ENCODE measurements at places on chromosomes 2 and 18.

DNA sequence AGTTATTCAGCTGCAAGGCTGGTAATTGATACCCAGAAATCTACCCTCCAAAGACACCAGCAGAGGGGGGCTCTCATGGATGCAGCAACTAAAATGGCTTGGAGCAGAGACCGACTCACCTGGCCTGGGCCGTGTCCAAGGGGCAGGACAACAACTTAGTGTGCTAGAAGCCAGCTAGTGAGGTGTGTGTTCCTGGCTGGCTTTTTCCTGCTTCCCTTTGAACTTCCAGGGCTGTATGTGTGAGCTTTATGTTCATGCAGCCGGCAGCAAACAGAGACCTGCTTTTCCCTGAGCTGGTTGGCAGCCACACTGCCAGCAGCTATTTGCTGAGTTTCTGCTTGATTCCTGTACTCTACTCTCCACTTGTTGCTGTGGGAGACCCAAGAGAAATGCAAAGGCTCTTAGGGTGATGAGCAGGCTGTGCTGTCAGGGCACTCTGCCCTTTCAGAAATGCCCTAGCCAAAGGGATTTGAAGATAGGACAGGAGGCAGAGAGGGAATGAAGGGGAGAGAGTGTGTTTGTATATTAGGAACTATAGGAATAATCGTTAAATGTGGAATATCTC lies 23.7 kb upstream of the GRP start:
- no peak for DNase-seq

- DNase-seq = no peak
These were observed 55.5 kb downstream of the SGPP2 start for GRCh38 chr2:222479859-222480258.

GRCh38 chr18:64091526-64091925 lies 57.4 kb downstream of the LINC00305 start:
- DNase-seq = no peak

GRCh38 chr2:25252291-25253152 lies 84.1 kb upstream of the POMC start:
- no peak for DNase-seq

DNA sequence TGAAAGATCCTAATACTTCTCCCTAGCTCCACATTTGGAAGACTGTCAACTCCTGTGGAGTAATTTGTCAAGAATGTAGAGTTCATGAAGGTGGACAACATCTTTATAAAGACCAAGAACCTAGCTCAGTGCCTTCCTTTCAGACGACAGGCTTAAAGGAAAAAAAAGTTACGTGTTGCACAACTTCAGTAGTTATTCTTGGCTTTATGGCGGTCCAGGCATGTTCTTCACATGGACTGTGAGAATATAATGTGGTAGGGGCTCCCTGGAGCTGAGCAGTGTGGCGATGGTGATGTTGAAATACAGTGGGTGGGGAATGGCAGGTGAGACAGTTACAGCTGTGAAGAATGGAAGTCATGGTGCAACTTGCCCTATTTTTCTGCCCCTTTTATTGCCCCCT lies 3.9 kb downstream of the TAF1B start:
- DNase-seq = no peak

DNA sequence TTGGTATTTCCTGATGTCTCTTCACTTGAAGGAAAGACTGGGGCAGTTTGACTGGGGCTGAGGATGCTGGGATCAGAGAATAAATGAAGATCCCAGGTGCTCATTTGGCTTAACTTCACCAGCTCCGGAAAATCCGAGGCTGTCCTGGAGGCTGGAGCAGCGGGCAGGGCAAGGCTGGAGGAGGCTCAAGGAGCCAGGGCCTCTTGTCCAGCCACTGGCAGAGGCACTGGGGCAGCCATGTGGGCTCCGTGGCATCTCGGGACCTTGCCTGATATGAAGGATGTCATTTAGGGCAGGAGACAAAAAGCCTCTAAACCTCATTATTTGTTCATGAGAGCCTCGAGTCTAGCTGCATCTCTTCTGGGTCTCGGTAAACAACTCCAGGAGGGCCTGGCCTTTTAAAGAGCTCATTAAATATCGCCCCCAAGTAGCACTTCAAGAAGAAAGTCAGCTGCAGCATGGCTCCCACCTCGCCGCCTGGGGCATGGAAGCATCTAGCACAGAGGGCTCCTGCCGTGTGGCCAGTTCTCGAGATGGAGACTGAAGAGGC lies 13.5 kb upstream of the GPR55 start:
- no peak for DNase-seq

DNA sequence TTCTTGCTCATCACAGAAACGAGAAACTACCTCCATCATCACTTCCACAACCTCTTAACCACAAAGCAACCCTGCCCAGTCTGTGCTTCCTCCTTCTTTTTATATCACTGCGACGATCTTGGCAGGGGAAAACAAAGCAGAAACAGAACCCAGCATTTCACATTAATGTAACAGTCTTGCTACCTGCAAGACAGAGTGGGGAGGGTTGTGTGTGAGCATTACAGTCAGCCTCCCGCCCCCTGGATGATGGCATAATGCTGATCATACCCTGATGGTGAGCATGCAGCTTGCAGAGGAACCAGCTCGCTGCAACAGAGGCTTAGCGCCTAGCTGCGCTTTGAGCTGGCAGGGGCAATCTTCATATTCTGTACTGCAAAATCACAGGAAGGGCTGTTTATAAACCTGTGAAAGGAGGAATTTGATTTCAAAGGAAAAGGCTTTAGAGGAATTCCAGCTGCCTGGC lies 376.1 kb downstream of the IRS1 start:
- DNase-seq = no peak

DNA sequence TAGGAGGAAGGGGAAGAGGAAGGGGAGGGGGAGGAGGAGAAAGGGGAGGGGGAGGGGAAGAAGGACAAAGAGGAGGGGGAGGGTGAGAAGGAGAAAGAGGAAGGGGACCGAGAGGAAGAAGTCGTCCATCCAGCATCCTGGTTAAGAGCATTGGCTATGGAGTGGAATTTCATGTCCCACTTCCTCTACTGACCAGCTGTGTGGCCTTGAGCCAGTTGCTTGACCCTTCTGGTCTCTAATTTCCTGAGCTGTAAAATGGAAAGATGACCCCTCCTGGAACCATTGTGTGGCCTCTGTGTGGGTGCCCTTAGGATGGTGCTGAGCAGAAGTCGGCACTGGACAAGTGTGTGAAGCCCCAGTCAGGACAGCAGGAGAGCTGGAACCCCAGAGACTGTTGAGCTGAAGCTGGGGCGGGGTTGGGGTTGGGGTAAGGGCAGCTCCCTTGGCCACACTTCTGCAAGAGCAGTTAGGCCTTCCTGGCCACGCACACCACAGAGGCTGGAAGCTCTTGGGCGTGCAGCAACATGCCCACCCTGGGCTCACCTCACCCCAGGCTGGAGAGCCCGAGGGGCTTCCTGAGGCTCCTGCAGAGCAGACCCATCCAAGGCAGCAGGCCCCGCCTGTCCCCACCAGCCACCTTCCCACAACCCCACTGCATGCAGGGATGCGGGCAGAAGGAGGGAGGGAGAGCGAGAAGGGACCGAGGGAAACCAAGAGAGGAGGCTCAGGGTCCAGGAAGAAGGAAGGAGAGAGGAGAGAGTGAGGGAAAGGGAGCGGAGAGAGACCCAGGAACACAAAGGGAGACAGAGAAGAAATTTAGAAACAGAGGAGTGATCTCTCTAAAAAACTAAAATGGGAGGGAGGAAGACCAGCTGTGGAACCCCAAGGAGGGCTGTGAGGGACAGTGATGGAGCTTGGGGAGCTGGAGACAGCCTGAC lies 16.2 kb downstream of the ADRA2B start:
- no peak for DNase-seq

- no peak for DNase-seq
These were observed 97.9 kb upstream of the GPR45 start for GRCh38 chr2:105143467-105144151.

GRCh38 chr2:218813771-218814460 lies 17.7 kb downstream of the PRKAG3 start:
- DNase-seq = no peak

DNA sequence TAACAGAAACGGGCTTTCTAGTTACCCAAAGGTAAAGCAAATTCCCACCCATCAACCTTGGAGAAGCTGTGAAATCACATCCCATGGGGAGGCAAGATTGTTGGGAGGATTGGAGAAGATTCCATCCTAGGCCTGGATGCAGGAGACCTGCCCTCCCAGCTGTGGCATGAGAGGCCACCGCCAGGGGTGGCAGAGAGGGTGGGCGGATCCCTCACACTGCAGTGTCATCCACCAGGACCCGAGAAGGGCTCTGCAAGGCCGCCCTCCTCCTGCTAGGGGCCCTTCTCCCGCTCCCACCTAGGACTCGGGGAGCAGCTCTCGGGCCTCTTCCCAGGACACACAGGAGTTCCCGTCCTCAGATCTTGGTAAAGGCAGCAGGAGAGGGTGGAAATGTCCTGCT lies 15.5 kb upstream of the ATG16L1 start:
- DNase-seq = no peak

DNA sequence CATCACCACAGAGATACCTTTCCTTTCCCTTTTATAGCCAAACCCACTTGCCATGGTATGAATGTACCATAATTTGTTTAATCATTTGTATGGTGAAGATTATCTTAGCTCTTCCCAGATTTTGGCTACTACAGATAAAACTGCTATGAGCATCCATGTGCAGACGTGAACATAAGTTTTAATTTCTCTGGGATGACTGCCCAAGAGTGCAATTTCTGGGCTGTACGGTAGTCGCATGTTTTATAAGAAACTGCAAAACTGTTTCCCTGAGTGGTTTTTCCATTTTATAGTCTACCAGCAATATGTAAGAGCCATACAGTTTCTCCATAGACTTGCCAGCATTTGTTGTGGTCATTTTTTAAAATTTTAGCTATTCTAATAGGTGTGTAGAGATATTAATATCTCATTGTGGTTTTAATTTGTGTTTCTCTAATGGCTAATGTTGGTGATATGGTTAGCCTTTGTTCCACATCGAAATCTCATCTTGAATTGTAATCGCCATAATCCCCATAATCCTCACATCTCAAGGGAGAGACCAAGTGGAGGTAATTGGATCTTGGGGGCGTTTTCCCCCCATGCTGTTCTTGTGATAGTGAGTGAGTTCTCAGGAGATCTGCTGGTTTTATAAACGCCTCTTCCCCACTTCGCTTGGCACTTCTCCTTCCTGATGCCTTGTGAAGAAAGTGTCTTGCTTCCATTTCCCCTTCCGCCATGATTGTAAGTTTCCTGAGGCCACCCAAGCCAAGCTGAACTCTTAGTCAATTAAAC lies 628.5 kb upstream of the KLHL29 start:
- no peak for DNase-seq

GRCh38 chr2:198916548-198917080 lies 541.1 kb downstream of the SATB2 start:
- DNase-seq = no peak

DNA sequence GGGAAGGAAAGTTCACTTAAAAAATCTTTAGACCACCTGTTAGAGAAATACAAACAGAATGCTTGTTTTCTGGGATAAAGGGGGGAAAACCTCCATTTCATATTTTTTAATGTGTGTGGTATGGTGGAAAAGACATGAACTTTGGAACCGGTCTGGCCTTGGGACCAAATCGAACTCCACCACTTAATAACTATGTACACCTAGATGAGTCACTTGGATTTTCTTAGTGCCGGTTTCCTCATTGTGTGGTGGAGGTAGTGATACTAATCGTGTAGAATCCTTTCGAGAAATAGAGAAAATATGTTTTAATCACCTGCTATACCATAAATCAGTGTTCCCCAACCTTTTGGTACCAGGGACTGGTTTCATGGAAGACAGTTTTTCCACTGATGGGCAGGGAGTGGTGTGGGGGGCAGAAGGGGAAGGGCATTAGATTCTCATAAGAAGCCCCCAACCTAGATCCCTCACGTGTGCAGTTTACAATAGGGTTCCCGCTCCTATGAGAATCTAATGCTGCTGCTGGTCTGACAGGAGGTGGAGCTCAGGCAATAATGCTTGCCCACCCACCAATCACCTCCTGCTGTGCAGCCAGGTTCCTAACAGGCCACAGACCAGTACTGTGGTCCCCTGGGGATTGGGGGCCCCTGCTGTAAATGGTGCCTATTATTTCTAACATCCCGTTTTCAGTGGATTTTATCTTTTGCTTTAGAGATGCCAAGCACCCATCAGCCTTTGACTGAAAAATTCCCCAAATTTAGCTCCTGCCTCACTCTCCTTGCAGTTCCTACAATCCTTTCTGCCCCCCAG lies 308.8 kb downstream of the PRKCE start:
- DNase-seq = no peak

GRCh38 chr2:85135660-85135914 lies 2.4 kb downstream of the TCF7L1 start:
- DNase-seq = no peak

DNA sequence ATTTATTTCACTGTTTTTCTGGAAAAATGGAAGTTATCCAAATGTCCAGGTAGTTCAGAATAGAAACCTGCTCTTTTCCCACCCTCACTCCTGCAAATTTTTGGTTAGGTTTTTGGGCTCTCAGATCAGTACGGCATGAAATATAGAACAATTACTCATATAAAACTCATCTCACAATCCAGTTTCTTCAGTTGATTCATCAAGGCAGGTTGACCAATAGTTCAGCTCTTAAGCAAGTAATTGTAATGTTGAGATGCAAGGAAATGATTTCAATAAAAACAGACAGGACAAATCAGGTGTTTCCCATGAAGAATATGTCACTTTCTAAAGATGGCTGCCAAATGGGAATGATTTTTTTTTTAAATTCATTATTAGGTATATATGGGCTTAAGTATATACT lies 2.0 kb downstream of the RAB27B start:
- no peak for DNase-seq

DNA sequence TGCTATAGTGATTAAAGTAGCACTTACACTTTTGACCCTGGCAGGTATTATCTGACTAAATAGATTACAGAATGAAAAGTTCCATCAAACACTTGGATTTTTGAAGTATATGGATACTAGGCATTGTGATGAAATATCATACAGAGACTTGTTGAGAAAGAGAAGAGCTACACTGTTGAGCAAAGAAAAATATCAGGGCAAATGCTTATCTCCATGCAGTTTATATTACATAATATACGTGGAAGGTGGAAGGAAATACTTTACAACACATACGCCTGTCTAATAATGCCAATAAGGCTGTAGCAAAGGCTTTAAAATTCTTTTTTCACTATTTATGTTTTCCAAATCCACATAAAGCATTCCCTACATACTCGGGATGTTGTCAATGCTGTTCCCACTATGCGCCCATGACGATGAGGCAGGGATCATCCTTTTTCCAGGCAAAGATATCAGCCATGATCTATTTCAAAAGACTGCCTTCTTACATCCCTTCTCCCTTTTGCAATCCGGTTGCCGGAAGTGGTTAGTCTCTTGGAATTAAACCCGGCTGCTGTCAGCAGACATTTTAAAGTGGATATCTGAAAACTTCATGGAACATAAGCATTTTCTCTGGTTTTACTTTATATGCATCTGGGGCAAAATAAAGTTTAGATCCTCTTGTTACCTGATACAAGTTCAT lies 92.6 kb upstream of the ITGA4 start:
- no peak for DNase-seq

GRCh38 chr2:3073041-3073595 lies 304.5 kb downstream of the EIPR1 start:
- DNase-seq = no peak

Data from iPS DF 6.9 (cell line).